ENCODE measurements at places on chromosomes 7 and 10.

- DNase-seq: no peak
Measured at GRCh38 chr7:74684921-74685320, 27.4 kb downstream of the GTF2I start.

- no peak for DNase-seq
Measured at GRCh38 chr7:79245623-79246249, 207.7 kb downstream of the MAGI2 start.

DNA sequence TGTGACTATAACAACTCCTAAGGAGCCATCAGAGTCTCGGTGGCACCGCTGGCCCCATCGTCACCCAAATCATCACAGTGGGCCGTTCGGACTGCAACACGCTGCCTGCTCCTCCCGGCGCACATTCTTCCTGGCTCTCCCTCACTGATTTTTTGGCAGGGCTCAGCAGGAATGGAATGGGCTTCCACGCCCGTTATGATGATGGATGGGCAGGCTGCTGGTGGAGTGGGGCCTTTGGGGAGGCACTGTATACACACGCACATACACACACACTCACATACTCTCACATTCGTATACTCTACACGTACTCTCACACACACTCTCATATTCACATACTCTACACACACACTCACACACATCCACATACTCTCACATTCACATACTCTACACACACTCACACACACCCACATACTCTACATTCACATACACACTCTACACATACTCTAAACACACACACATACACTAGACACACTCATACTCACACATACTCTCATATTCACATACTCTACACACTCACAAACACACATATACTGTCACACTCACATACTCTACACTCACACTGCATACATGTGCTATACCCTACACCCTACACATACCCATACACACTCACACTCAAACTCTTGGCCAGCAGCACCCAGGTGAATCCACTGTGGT is 99.8 kb downstream of the KCNMA1 start:
- no peak for DNase-seq

DNA sequence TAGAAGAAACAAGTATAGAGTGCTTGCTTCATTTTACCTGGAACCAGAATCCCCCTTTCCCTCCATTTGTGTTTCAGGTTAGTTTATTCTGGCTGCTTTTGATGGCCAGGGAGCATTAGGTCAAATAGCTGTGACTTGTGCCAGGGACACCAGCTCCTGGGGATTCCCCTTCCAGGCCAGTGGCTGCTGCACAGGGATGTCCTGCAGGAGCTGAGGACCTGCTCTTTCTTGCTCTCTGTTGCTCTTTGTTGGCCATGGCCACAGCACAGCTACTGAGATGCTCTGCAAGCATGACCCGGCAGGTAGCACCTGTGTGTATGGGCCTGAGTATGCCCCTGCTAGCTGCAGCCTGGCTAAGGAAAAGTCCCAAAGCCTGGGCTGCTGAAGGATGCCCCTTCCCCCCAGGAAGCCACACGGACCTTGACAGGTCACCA is 208.9 kb downstream of the EBF3 start:
- DNase-seq: no peak

GRCh38 chr7:10824154-10824553 is 149.5 kb upstream of the PHF14 start:
- no peak for DNase-seq

DNA sequence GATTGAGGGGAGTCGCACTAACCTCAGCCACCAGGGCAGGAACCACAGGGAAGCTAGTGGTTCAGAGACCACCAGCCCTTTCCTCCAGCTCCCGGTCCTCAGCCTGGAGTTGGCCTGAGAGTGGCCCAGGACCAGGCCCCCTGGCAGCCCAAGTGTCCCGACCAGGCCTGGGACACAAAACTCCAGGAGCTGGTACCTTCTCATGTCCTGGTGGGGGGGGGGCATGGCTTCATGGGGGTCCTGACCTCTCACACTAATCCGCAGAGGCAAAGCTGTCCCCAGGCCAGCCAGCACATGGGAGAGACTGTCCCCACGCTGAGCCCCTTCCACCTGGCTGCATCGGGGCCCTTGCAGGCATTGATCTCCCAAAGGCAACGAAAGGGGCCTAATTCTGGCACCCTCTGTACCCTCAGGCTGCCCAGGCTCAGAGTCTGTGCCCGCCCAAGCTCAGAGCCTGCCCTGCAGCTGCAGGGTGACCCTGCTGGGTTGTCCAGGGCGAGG is 28.2 kb downstream of the GPRIN2 start:
- DNase-seq: no peak
